NCI-H2081 (cell line): ENCODE measurements at places on chromosomes 16 and 17.

- DNase-seq = no peak
Observed at GRCh38 chr16:52543654-52544053, 3.3 kb downstream of the TOX3 start.

DNA sequence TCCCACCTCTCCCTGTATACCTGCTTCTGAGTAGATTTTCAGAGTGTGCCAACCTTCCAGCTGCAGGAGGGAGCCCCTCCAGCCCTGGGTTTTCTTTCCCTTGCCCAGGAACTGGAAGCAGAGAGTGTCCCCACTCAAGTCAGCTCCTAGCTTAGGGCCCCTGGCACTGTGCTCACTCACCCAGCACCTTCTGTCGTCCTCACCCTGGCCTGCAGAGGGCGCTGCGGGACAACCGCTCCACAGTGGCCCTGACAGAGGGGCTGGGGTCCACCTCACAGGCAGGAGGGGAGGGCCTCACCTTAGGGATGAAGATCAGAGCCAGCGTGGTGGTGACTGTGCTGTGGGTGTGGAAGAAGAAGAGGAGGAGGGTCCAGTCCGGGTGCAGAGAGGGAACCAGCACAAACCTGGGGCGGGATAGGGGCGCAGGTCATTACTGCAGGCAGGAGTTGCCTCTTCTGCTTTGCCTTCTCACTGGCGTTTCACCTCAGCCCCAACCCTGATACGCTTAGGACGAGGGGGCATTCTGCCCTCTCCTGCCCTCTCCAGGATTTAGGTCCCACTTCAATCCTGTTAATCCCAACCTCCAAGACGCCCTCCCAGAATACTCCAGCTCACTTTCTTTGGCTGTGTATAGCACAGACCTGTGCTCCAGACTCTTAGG, 10.0 kb downstream of the GPR179 start:
- peak; percentile 30 for DNase-seq

DNA sequence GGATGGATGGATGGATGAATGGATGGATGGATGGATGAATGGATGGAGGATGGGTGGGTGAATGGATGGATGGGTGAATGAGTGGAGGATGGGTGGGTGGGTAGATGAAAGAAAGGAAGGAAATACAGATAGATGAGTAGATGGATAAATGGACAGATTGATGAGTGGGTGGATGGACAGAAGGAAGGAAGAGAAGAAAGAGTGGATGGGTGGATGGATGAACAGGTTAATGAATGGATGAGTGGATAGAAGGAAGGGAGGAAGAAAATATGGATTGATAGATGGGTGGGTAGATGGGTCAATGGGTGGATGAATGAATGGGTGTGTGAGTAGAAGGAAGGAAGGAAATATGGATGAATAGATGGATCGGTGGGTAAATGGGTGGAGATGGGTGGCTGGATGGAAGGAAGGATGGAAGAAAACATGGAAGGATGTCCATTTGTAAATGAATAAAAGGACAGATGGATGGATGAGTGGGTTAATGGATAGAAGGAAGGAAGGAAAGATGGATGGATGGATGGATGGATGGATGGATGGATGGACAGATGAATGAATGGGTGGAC, 97.3 kb upstream of the TNRC6C start:
- no peak for DNase-seq

DNA sequence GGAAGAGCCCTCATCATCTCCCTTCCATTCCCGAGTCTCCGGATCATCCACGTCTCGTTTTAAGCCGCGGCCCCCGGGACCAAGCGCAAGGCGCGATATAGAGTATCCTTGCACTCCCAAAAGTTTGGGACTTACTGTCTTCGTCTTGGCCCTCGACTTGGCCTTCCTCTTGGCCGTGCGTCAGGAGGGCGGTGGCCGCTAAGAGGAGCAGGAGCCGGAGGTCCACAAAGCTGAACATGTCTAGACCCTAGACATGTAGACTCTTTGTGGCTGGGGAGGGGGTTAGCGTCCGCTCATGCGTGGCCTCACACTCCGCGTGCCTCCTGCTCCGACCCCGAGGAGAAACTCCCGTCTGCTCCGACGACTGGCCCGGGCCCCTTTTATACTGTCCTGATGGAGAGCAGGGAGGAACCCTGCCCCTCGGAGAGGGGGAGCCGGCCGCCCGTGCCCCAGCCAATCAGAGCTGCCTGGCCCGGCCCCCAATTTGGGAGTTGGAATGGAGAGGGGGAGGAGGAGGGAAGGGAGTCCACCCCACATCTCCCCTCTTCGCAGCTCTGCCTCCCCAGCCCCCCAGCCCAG, at the start of gene COL1A1:
TSS of gene COL1A1 (minus strand) at position 356 of the 579 bp plus-strand sequence. CDS start at position 238, 118 bp downstream.
- no peak for DNase-seq

DNA sequence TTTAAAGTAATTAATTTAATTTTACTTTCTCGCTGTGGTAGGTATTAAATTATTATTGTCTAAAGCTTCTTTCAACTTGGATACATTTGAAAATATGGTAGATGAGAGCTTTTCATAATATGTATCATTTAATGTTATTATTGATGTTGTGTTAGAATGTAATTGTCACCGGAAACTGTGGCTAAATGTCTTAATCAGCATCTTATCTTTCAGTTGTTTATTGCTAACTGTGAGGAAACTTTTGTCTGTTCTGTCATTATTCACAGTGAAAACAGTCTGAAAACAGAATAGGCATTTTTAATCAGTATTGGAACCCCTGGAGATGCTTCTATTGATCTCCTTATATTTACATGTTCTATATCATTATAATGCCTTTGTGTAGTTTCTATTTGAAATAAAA, 120.7 kb downstream of the STXBP4 start:
- no peak for DNase-seq
